ENCODE measurements at places on chromosomes 3 and 15.

DNA sequence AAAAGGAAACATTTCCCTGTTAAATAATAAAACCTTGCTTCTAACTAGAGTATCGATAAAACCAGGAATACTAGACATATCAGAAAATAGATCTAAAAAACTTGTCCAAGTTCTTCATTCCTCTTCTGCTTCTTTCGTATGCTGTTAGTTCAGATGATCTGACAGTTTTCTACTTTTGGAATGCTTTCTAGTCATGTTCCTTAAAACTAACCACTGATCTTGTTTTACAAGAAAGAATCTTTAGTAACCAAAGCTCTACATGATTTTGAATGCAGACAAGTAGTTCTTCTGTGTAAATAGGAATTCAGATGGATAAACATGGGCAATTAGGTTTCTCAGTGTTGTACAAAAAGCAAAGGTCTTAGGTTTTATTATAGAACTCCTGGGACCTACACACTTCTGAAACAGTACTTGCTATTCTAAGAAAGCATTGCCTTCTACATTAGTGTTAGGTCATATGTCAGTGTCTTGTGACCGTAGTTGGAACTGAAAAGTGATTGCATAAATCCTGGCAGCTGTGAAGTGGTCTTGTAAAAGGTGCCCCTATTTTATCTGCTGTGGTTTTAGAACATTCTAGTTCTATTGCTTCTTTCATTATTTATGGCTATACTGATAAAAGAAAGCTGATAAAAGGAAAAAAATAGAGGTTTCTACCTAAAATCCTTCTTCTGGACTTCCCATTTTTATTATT lies 40.7 kb downstream of the SNRK start:
- no peak for DNase-seq

GRCh38 chr3:5309171-5309570 lies 121.7 kb downstream of the EDEM1 start:
- DNase-seq = no peak

- DNase-seq = no peak
Measured at GRCh38 chr3:178058629-178059028, 477.6 kb upstream of the KCNMB2 start.

GRCh38 chr15:56757875-56758274 lies 24.6 kb upstream of the ZNF280D start:
- DNase-seq = no peak

GRCh38 chr15:83713242-83713641 lies 59.3 kb downstream of the ADAMTSL3 start:
- no peak for DNase-seq

DNA sequence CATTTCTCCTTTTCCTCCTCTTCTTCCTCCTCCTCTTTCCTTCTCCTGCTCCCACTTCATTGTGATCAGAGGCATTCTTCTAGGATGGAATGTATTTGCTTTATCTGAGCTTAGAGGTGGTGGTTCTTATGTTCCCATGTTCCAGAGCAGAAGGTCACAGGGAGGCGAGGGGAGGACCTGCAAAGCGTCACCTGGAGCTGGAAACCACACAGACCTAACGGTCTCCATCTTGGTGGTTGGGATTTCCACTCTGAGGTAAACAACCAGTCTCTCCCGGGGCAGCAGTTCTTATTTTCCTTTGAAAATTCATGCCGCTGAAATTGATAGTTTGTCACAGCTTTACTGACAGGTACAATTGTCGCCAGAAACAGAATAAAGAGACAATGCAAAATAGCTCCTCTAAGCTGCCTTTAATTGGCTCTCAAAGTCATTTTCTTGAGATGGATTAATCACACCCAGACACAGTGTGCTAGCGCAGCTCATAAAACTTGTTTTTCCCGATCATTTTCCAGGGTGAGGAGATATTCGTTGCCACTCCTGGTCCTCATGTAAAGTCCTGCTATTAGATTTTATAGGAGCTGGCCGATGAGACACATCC lies 16.9 kb upstream of the AGBL1 start:
- DNase-seq = no peak
